ENCODE measurements at places on chromosomes 3 and 15.

- DNase-seq = no peak
Observed at GRCh38 chr15:23518104-23518503, 47.4 kb upstream of the MKRN3 start.

- DNase-seq = no peak
Observed at GRCh38 chr15:99019558-99020540, 12.3 kb upstream of the PGPEP1L start.

- no peak for DNase-seq
Observed at GRCh38 chr15:29864501-29864900, 42.2 kb upstream of the TJP1 start.

GRCh38 chr3:47342151-47342550, 38.7 kb upstream of the PTPN23 start:
- no peak for DNase-seq

DNA sequence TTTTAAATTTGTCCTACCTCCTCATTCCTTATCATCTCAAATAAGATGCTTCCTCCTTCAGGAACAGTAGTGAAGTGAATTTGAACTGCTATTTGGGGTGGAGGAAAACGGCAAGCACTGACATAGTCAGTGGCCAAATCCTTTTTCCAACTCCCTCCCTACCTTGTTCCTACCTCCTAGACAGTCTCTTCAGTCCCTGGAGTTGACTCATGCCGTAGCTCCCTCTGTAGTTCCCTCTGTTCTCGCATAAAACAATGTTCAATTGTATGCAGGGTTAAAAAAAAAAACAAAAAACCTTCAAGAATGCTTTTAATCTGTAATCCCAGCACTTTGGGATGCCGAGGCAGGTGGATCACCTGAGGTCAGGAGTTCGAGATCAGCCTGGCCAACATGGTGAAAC, 1.4 kb downstream of the UBR1 start:
- no peak for DNase-seq

GRCh38 chr3:179446501-179446900, 4.8 kb downstream of the GNB4 start:
- DNase-seq = no peak

GRCh38 chr3:60720736-60721135, 530.5 kb downstream of the FHIT start:
- DNase-seq = no peak

DNA sequence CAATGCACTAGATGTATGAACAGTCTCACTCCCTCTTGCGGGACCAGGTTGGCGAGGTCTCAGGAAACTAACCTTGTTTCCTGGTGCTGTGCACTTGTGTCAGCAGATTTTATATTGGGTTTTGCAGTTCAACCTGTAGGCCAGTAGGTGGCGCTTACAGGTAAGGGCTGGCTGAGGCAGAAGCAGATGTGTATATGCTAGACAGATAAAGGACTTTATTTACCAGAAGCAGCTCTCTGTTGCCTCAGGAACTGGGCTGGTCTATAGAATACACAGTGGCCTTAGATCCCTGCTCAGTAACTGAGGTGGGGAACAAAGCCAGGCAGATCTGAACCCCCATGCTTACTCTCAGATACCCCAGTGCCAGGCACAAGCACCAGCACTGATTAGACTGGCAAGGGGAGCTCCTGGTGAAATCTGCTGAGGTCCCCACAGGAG, 296.8 kb downstream of the DOCK3 start:
- no peak for DNase-seq

- DNase-seq = no peak
Observed at GRCh38 chr3:170189398-170190256, 8.1 kb upstream of the PHC3 start.

DNA sequence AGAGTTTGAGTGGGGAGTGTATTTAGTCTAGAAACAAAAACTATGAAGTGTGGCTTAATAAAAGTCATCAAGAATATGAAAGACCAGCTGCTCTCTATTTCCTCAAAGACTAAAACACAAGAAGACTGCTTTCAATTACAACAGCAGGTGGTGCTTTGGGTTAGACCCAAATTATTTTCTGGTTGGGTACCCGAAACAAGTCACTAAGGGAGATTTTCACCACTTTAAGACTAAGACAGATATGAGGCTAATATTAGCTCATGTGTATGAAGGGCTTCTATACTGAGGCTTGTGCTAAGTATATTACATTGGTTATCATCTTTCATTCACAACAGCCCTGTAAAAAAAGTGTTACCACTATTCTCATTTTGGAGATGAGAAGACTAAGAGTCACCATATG, 43.1 kb downstream of the COL8A1 start:
- no peak for DNase-seq

- no peak for DNase-seq
Observed at GRCh38 chr3:17194116-17194515, 309.4 kb downstream of the PLCL2 start.

GRCh38 chr3:169362868-169363267, 300.6 kb downstream of the MECOM start:
- DNase-seq = no peak

DNA sequence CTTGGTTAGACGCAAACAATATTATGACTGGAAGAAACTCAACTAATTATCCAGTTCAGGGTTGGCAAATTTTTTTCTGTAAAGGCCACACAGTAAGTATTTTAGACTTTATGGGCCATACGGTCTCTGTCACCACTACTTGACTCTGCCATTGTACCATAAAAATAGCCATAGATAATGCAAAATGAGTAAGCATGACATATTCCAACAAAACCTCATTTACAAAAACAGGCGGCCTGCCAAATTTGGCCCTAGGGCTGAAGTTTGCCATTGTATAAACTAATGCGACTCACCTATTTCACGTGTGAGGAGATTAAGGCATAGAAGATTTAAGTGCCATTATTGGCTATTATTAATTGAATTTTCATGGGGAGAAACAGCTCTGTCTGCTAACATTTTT, 116.8 kb upstream of the CNTN6 start:
- no peak for DNase-seq

- no peak for DNase-seq
Observed at GRCh38 chr3:15535732-15536131, 14.2 kb upstream of the COLQ start.

GRCh38 chr3:4504340-4505261, 11.5 kb downstream of the ITPR1 start:
- no peak for DNase-seq

DNA sequence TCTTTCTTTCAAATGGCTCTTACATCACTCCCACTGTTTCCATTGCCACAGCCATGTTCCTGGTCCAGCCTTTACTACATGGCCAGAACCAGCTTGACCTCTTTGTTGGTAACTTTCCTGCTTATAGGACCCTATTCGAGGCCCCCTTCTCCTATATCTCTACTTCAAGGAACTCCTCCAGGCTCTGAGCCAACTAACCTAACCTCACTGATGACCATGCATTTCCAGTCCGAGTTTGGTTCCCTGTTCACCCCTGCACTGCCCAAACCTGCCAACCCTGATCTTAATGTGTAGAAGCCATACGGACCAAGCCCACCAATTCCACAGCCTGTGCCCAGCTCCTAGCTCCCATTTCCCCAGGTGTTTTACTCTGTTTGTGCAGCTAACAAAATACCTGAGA, 38.4 kb upstream of the TIPARP start:
- DNase-seq = no peak

DNA sequence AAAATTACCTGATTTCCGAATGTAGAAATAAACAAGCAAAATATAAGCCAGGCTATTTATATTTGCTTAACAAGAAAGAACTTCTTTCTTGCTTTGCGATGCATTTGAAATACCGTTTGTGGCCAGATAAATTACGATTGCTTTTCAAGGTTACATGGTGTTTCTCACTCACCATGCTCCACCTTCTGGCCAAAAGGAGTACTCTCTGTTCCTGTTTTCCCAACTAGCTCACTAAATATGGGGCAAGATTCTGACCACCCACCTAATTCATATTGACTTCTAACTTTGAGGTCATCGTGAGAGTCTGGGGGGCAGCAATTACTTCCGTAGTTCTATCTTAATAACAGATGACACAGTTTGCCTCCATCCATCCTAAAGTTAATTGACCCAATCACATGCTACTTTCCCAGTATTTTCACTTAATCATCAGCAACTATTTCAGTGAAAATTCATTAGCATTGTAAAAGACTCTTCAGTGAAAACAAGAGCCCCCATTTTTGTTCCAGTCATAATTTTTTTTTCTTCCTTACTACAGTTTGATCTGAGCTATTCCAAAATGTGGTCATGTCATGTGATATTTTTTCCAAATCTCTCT, 25.9 kb downstream of the ACP3 start:
- DNase-seq = no peak

DNA sequence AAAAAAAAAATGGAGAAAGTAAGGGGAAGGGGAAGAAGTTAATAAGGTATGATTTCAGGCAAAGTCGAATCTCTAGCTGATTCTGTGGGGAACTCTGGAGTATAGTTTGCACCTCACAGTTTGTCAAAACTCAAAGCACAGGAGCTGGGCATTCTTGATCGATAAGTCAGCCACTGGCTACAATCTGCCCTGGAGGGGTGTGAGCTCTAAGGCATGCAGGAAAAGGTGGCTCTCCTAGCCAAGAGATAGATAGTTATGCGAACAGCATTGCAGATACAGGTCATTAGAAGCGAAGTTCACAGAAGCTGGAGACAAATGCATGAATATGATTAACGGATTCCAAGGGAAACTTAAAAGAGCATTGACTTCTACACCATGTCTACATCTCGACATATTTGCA, 952.6 kb downstream of the AGBL1 start:
- DNase-seq = no peak

DNA sequence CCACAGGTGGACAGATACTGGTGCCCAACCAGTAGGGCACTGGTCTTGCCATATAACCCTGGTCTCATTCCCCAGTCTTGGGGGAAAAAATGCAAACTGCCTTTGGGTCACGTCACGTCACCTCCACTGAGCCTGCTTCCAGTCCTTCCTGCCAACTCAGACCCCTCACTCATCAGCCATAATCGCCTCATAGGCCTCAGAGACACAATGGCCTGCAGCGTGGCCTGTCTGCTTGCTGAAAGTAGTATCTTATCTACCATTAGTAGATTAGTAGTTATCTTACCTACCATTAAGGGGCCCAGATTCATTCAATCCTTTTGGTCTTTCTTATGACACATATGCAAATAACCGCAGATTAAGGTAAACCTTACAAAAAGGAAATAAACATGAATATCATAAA, 93.8 kb downstream of the FAM174B start:
- DNase-seq = no peak

- DNase-seq = no peak
Observed at GRCh38 chr15:24017470-24017869, 330.4 kb upstream of the NDN start.

GRCh38 chr3:129412542-129413198, 15.8 kb downstream of the EFCAB12 start:
- DNase-seq = no peak

DNA sequence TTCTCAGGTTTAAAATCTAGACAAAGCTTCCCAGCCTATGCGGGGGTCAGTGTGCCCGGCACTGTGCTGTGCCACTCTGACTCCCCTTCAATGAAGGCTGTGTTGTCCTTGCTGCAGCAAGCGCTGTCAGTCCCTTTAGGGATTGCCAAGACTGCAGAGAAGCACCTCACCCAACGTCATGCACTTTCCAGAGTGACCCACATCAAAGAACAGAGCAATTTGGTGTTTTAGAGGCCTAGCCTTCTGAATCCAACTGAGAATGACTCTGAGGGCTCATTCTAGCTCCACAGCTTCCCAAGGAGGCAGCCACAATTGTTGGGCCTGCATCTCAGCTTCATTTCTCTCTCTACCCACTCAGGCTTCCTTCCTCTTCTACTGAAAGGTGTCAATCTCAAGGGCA, 26.4 kb downstream of the SLC9A9 start:
- DNase-seq = no peak

- no peak for DNase-seq
Observed at GRCh38 chr3:16927485-16927884, 42.7 kb downstream of the PLCL2 start.

DNA sequence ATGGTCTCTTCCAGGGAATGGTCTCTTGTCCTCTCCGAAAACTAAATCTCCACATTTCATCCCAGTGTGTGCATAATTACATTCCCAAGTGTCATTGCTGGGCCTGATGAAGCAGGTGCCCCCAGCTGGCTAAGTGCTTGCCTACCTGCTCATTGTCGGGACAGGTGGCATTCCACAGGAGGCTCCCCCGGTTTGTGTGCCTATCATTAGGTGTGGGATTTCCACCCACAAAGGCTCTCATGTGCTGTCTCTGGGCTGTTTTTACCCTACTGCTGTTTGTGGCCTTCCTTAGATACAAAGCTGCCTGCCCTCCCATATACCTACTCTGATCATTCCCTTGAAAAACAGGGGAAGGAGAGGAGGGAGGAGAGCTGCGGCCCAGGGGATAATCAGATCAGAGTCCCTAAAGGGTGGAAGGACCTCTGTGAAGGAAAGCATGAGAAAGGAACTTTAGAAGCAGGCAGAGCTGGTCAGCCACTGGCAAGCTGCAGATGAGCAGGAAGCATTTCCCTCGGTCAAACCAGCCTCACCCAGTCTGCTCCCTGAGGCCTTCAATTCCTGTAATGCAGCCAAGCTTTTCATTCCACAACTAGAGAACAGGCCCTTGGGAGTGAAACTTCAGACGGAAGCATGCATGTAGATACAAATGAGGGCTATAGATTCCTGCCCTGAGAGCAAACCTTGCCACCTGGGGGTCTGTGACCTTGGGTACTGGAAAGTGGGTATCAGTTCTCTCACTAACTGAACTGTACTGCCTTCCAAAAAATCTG, 60.7 kb upstream of the HEG1 start:
- DNase-seq = no peak

GRCh38 chr3:4495294-4496086, 2.3 kb downstream of the ITPR1 start:
- DNase-seq = no peak

GRCh38 chr3:72288955-72289691, 504.2 kb upstream of the PROK2 start:
- peak; percentile 31 for DNase-seq

All from GM06990 (cell line).